ENCODE measurements at places on chromosomes 6 and 20.

GRCh38 chr6:143339223-143339622 is 111.3 kb downstream of the ADAT2 start:
- no peak for DNase-seq

GRCh38 chr20:63326314-63327230 is 33.6 kb downstream of the COL20A1 start:
- no peak for DNase-seq

GRCh38 chr6:88538130-88538706 is 372.1 kb upstream of the CNR1 start:
- DNase-seq = no peak

GRCh38 chr20:49785852-49786175 is 26.8 kb upstream of the SLC9A8 start:
- no peak for DNase-seq

- no peak for DNase-seq
Measured at GRCh38 chr6:144990784-144991183, 705.6 kb downstream of the UTRN start.

All from Jurkat, Clone E6-1 (cell line).